ENCODE measurements at places on chromosomes 1 and 21.

DNA sequence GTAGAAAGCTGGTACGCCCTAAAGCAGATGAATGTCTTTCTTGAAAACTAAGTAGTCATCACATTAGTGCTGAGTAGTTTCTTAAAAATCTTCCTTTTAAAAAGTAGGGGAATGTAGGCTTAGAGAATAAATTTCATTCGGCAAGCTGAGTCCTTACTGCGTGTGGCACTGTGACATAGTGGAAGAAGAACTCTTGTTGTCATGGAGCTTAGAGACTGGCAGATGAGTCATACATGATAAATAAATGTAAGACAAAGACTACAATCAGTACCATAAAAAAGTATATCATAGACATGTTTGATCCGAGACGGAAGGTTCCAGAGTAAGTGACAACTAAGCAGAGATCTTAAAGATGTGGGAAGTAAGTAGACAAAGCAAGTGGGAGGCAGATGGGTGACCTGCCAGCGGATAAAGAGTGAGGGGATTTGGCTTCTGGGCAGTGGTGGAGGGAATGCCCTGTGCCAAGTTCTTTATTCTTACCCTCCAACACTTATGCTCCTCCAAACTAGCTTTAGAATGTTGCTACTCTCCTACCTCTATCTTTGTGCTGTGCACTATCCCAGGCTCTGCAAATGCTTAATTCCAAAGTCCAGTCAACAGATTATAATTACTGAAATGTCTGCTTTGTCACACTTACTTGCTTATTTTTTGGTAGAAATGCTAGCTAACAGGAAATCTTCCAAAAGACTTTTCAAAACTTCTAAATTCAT, 608.5 kb upstream of the USP24 start:
- no peak for DNase-seq

GRCh38 chr1:160030657-160031364, 979 bp downstream of the PIGM start:
- DNase-seq, result no peak

- no peak for DNase-seq
Measured at GRCh38 chr1:238950784-238951183, 435.6 kb upstream of the CHRM3 start.

- no peak for DNase-seq
Measured at GRCh38 chr1:183493540-183494245, 21.4 kb downstream of the SMG7 start.

DNA sequence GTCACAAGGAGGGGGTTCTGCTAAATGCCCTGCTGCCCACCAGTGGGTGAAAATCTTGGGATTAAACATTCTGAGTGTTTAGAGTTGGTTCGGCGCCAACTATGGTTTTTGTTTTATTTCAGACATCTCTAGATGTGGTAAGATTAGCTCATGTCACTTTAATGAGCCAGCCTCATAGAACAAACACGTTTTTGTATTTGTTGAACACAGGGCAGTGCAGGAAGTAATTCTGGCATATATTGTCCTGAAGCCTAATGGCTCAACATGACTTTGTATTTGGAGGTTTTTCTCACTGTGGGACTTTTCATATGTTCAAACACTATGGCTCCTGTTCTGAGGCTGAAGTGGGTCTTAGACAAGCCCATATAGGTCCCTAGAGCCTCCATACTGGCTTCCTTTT, 107.8 kb downstream of the NGF start:
- DNase-seq, result no peak

- no peak for DNase-seq
Measured at GRCh38 chr1:152519851-152520250, 5.6 kb downstream of the CRCT1 start.

GRCh38 chr1:166740668-166741276, 98.5 kb upstream of the POGK start:
- no peak for DNase-seq

GRCh38 chr1:23896491-23896890, 16.7 kb downstream of the CNR2 start:
- no peak for DNase-seq

DNA sequence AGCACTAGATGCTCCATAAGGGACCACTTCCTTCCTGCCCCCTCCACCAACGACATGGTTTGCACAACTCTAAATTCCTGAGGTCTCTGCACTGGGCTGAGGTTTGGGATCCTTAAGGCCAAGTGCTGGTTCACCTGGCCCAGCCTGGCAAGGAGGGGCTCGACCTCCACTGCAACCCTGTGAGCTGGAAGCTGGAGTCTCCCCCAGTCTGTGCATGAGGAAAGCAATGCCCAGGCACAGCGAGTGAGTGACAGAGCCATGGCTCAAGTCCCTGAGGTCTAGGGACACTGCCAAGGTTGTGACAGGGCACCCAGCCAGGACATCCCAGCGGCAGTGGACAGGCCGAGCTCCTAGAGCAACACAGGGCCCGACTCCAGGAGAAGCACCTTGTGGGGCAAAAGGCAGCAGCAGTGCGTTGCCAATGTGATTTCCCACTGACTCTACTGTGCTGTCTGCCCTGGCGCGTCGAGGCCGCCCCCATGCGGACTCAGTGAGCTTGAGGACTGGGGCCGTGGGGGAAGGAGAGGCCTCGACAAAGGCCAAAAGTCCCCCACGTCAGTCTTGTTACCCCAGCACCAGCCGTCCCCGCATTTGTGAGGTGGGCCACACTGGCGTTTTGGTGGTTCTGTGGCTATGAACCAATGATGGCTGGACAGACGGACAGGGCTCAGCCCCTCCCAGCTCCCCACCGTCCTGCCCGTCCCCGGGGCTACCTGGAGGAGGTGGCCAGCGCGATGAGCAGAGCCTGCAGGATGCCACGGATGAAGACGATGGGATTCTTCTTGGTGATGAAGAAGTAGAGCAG, 30.0 kb downstream of the PODN start:
- DNase-seq, result no peak

GRCh38 chr1:164602480-164603093, 43.6 kb downstream of the PBX1 start:
- DNase-seq, result no peak

GRCh38 chr1:24929398-24930259, 447 bp downstream of the RUNX3 start:
- DNase-seq, result no peak

DNA sequence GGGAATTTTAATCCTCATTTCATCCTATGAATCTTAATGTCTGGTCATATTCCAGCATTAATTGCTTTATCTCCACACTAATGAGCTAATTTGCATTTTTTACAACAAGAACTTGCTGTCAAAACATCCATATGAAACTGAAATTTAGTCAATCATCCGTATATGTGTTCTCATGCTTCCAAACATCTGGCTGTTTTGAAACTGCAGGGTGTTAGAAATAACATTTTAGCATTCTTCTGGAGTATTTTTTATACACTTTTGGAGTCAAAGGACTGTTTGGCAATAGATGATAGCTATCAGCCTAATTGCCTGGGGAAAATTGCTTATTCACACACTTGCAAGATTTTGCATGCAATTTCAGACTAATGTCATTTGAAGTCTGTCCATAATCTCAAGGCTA, 1639.3 kb downstream of the KCNT2 start:
- no peak for DNase-seq

- DNase-seq, result no peak
Measured at GRCh38 chr1:15248216-15248615, 1.2 kb downstream of the FHAD1 start.

GRCh38 chr1:85577419-85578320, 2.9 kb upstream of the CCN1 start:
- DNase-seq, result no peak

DNA sequence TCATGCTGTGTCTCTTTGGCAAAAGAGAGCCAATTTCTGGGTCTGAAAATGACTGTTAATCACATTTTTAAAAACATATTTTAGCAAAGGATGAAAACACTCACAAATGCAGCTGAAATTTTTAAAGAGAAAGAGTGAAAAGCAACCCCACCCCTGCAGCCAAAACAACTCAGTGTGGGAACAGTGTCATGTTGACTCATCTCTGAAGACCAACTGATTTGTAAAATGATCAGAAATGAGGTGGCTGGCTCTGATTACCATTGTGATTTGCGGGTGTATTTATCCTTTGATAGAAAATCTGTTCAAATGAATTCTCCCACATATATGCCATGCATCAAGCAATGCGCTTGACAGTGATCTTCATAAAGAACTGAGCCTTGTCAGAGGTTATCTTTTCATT, 287.0 kb upstream of the ESRRG start:
- DNase-seq, result no peak

GRCh38 chr1:27581823-27582243, 22.1 kb downstream of the AHDC1 start:
- DNase-seq, result no peak

DNA sequence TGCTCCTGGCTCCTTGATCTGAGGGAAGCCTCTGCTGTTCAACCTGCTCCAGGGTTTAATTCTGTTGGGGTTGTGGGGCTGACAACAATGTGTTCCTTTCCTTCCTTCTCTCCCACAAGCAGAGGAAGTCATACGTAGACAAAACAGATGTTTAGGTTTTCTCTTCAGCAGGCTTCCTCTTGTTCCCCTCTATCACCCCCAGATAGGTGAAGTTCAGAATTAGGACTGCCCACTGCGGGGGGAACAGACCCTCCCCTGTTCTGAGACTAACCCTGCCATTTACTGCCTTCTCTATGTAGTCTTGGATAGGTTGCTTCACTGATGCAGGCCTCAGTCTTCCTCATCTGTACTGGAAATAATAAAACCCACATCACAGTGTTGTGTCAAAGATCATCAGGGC, 30.0 kb upstream of the NRDC start:
- no peak for DNase-seq

GRCh38 chr21:34344584-34344983, 19.2 kb upstream of the KCNE2 start:
- DNase-seq, result no peak

DNA sequence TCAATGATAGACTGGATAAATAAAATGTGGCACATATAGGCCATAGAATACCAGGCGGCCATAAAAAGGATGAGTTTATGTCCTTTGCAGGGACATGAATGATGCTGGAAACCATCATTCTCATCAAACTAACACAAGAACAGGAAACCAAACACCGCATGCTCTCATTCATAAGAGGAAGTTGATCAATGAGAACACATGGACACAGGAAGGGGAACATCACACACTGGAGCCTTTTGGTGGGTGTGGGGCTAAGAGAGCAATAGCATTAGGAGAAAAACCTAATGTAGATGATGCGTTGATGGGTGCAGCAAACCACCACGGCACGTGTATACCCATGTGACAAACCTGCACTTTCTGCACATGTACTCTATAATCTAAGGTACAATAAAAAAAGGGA, 883.4 kb upstream of the PRMT6 start:
- DNase-seq, result no peak

- DNase-seq, result no peak
Measured at GRCh38 chr1:218341325-218341724, 3.8 kb upstream of the TGFB2 start.

DNA sequence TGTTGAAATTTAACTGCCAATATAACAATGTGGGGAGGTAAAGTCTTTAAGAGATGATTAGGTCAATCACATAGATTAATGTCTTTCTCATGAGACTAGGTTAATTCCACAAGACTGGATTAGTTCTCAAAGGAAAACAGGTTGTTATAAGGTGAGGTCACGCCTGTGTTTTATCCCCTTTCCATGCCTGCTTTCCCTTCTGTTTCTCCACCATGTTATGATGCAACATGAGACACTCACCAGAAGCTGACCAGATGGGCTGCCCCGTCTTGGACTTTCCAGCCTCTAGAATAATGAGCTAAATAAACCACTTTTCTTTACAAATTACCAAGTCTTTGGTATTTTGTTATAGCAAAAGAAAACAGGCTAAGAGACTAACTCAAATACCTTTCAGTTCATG, 70.8 kb downstream of the DDAH1 start:
- DNase-seq, result no peak

DNA sequence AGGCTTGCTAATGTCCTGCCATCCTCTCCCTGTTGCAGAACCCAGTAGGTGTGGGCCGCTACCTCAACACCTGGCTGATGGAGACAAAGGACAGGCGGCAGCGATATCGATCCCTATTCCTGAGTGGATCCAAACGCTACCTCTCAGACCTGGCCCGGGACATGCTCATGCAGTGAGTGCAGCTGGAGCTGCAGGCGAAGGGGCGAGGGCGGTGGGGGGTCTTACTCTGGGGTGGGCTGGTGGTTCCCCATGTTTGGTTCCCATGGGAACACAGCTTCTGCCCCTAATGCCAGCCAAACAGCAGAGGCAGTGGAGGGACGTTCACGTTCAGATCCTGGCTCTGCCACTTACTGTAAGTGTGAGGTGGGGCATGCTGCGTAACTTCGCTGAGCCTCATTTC, 15.8 kb upstream of the TTC22 start:
- no peak for DNase-seq

Measured in SK-N-MC (cell line).